ENCODE measurements at places on chromosomes 6 and 20. TPM values are rescaled to one million over a fixed set of nuclear protein-coding genes. Genes with fewer than 3 reads are reported as not detected.

Gene ENPP5
- 5.6 TPM for total RNA-seq

DNA sequence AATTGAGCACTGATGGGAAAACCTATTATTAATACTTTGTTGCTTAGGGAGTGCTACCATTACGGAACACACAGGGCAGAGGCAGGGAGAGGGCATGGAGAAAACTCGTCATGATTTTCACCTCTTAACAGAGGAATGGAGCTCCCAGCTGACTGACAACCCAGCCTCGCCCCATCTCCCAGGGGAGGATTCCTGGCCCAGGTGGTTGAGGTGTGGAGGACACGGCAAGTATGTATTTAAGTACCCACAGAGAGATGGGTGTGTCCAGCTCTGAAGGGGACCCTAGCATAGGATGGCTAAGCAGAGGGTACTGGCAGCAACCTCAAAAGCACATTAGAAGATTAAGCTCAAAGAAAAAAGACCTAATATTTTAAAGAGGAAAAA lies 261.9 kb upstream of the MOCS1 start:
- H3K4me3 ChIP-seq, result no peak overlapping the region
- H3K27me3 ChIP-seq, result no peaks in the 10 kb centered on the region
- H3K27ac ChIP-seq, result no peak overlapping the region

DNA sequence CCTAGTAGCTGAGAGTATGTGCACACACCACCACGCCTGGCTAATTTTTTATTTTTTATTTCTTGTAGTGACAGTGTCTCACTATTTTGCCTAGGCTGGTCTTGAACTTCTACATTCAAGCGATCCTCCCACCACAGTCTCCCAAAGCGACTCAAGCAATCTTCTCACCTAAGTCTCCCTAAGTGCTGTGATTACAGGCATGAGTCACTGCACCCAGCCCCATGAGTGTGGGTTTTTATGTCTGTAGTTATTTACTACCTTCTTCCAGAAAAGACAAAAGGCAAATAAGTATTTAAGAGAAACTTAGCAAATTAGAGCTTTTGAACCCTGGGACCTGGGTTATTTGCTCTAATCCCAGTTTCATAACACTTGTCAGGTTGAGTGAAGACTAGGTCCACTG lies 92.3 kb upstream of the HCRTR2 start:
- no peak overlapping the region for H3K27ac ChIP-seq
- H3K4me1 ChIP-seq, result no peaks in the 10 kb centered on the region
- H3K36me3 ChIP-seq, result no peaks in the 10 kb centered on the region
- no peak overlapping the region for H3K4me3 ChIP-seq

GRCh38 chr6:36443471-36444428 lies 950 bp downstream of the KCTD20 start:
- peaks cover 34% of the 10 kb centered on the region for H3K4me1 ChIP-seq
- no peaks in the 10 kb centered on the region for H3K27me3 ChIP-seq
- DNase-seq, result no peak
- peak overlapping the region; percentile 47 for H3K4me3 ChIP-seq
- no peaks in the 10 kb centered on the region for H3K36me3 ChIP-seq
